Stimulated activated CD4-positive, alpha-beta T cell treated with anti-CD3 and anti-CD28 coated beads, TNF-alpha, amount 100 ng/mL, for 1 hour (primary cell): ENCODE measurements at places on chromosomes 12 and 14.

GRCh38 chr12:115756804-115757203 is 520.7 kb downstream of the MED13L start:
- no peak for DNase-seq

DNA sequence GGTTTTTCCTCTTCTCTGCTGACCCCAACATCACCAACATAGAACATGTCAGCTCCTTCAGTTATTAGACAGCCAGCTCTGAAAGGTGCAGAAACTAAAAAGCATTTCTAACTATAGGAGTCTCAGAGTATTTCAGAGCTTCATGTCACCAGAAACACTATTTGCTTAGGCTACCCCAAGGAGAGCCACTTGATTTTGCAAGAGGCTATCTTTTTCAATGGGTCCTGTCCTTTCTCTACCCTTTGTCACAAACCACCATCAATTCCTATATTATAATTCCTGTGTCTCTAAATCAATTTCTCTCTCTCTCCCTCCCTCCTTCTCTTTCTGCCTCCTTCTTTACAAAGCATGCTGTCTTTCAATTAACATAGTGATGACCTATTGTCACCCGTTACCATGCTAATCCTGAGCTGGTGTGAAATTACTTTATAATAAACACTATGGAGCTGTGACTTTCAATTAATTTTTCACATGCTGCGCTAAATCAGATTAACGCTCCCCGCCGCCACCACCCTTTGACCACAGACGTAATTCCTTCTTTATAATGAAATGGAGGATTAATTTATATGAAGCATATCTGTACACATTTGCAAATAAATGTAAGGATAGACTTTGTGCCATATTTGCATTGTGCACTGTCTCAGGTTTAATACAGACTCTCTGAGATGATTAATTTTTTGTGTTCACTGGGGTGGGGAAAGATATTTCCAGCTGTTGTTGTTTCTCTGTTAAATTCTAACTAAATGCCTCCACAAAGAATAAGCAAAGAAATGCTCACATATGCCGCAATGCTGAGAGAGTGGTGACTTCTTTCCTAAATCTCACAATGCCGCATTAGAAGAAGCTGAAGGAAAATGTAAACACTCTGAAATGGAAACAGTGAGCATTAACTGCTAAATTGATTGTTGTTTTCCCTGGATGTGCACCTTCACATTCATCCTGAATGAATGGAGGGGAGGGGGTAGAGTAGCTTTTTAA is 418.6 kb downstream of the PDZRN4 start:
- no peak for DNase-seq

GRCh38 chr12:130977743-130978095 is 24.0 kb downstream of the ADGRD1 start:
- no peak for DNase-seq

DNA sequence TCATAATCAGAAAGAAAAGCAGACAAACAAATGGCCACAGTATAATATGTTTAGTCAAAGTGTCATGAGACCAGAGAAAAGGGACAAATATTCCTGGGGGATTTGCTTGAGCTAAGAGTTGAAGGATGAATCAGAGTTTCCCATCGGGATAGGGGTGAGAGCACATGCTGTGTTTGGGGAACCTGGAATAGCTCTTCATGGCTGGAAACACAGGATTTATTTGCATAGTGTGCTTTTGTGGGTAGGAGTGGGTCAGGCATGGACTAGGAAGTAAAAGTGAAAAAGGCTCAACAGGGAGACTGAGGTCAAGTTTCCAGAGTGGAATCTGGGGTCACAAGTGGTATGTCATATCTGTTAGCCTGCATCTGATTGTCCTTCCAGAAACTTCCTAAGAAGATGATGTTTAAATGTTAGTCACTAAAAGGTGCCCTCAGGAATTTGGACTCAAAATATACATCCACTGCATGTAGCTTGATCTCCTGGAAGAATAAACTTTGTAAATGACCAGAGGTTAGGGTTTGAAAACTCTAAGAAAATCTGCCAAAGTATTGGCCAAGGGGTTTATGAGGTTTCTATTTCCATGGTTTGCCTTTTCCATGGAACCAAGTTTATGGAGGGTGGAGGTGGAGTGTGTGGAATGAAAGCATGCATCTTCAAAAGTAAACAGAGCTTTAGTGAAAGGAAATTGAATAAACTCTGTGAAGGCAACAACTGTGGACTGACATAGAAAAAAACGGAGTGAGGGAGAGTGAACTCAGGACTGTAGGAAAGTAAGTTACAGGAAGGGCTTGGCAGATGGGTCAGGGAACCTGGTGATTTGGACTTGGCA is 344.6 kb downstream of the C12orf75 start:
- no peak for DNase-seq
